ENCODE measurements at places on chromosomes 13 and 19. TPM values are rescaled to one million over a fixed set of nuclear protein-coding genes. Genes with fewer than 3 reads are reported as not detected.

IL12RB1 gene
- total RNA-seq, result 0.13 TPM

DNA sequence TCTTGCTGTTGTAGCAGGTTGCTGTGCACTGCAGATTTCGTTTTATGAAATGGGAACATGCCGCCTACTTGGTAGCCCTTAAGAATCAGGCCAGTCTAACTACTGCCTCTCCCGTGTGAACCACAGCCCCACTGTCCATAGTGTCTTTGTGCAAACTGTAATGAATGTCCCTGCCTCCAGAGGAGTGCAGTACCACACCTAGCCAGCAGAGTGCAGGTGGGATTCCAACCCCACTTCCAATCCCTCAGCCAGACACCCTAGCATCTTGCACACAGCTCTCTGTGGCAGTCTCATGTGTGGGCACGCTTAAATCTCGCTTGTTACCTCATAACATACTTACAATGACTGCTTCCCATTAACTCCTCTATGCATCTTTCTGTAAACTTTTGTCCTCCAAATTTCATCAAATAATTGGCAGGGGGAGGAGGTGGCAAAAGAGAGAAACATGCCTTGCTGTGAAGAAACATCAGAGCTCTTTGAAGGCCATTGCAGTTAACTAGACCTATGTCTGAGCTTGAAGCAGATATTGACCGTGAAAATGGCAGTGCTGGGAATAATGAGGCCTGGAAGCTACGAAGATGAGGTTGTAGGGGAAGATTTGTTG is 47.2 kb downstream of the ZAR1L start:
- no peak for DNase-seq

DNA sequence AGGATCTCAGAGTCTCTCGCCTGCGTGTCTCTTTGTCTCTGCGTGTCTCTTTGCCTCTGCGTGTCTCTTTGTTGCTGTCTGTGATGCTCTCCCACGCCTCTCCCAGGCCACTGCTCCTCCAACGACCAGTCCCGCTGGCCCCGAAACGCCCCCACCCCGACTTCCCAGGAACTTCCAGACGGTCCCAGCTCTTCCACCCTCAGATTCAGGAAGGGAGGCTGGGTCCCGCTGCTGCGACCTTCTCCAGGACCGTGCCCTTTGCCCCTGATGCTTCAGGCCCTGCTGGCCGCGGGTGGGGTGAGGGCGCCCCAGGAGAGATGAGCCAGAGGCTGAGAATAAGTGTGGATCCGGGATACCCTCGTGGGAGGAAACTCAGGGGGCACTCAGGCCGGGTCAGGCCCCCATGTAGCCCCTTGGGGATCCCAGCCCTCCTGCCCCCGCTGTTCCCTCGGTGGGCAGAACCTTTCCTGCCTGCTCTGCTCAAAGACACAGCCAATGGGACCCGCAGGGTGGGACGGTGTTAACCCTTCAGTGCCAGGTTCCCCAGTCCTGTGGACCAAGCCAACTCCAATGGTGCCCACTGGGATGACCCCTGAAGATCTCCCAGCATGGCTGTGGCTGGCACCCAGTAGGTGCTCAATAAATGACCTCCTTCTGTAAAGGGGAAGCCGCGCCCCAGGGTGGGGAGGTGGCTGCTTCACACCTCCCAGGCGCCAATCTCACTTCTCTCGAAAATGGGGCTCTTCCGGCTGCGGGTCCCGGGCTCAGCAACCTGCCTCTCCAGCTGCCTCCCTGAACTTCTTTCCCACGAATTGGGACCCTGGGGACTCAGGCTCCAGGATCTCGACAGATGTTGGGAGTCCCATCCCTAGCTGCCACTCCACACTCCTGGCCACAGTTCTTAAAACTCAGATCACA is 1.5 kb upstream of the S1PR5 start:
- no peak for DNase-seq

GRCh38 chr19:6362351-6362801 is 1.0 kb downstream of the CLPP start:
- DNase-seq, result no peak

DNA sequence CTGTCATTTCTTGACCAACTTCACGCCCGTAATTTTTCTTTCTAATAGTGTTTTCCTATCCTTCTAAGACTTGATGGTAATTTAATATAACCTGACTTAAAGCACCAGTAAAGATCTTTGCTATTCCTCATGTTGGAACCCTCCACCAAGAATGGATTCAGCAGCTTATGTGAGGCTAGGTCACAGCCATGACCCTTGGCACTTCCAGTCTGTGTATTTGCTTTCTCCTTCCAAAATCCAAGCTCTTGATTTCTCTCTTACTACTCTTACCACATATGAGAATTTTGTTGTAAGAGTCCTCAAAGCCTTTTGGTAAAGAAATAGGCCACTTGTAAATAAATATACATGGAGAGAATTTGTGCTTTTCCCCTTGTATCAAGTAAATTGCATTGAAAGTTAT is 61.4 kb downstream of the DHRS12 start:
- DNase-seq, result no peak

TMED1 gene
- total RNA-seq, result 54.0 TPM

DNA sequence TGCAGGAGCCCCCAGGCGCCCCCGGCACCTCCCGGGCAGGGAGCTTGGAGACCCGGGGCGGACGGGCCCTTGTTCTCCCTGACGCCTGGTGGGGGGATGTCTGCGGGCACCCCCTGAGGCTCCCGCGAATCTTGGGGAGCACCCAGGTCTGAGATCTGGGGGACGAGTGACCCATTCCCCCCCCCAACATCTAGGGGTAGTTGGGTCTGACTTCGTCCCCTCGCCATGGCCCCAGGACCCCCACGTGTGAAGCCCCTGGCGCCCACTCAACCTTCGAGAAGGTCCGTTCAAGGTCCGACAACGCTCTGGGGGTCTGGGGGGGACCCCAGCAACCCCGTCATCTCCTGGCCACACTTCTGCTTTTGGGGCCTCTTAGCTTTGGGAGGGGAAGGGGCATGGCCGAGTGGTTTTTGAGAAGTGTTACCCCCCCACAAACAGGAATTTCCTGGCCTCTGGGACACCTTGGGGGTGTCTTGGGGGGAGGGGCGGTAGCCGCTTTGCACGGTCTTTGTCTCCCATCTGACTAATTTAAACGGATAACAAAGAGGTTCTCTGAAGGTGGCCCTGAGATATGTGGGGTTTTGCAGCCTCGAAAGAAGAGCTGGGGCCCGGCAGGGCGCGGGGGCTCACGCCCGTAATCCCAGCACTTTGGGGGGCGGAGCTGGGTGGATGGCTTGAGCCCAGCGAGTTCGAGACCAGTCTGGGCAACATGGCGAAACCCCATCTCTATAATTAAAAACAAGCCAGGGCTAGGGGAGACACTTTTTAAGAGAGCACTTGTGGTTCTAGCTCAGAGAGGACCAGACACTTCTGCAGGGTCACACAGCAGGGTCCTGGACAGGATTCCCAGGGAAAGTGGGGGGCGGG is 608 bp downstream of the CNN2 start:
- DNase-seq, result no peak

- DNase-seq, result no peak
Measured at GRCh38 chr13:65999411-65999810, 1230.7 kb downstream of the PCDH9 start.

FPR3 gene
- total RNA-seq, result 0.13 TPM

RNF17 gene
- total RNA-seq, result not detected

Data from dermis microvascular lymphatic vessel endothelial cell (primary cell).